ENCODE measurements at places on chromosomes 13 and 19. TPM values are rescaled to one million over a fixed set of nuclear protein-coding genes. Genes with fewer than 3 reads are reported as not detected.

Gene KIRREL2
- total RNA-seq: not detected

Gene LIG1
- 27.9 TPM for total RNA-seq

Gene BRME1
- total RNA-seq: not detected

Gene PCDH9
- 8.7 TPM for total RNA-seq

Gene KLF5
- total RNA-seq: 5.8 TPM

Gene NOVA2
- 0.24 TPM for total RNA-seq

Gene LRRC63
- total RNA-seq: not detected

Gene SLC1A6
- not detected for total RNA-seq

Gene CGB8
- not detected for total RNA-seq

Measured in epithelial cell of alveolus of lung (primary cell).